ENCODE measurements at places on chromosomes 1 and 21.

DNA sequence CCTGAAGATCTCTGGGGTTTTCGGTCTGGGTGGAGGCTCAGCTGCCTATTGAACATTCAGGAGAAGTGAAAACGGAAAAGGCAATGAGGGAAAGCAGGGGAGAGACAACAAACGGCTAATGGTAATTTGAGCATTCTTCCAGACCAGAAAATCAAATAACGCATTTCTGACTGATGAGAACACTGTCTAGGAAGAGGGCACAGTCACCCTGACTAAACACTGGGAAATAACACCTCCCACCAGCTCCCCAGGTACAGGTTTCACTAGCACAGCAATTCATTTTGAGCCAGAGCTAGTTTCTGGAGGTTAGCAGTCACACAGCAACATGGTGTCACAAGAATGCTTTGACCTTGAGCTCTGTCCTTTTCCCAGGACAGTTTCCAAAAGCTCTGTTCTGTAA lies 21.1 kb downstream of the NCF2 start:
- DNase-seq: no peak

- DNase-seq: no peak
Measured at GRCh38 chr1:171998711-171999110, 157.4 kb downstream of the DNM3 start.

DNA sequence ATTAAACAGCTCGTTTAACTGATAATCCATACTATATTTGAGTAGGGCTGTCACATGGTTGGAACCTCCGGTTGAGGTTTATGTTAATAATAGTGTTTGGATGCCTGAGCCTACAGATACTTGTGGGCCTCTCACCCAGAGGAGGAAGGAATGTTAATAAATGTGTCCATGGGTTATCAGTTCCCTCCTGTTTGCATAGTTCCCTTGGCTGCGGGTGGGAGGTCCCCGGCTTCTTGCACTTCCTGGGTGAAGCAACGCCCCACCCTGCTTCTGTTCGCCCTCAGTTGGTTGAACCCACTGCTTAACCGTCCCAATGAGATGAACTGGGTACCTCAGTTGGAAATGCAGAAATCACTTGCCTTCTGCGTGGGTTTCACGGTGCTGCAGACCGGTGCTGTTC lies 23.6 kb upstream of the GBP1 start:
- no peak for DNase-seq

- DNase-seq: no peak
Measured at GRCh38 chr1:221530791-221531190, 211.1 kb downstream of the DUSP10 start.

- no peak for DNase-seq
Measured at GRCh38 chr1:224201853-224202252, 18.8 kb downstream of the DEGS1 start.

DNA sequence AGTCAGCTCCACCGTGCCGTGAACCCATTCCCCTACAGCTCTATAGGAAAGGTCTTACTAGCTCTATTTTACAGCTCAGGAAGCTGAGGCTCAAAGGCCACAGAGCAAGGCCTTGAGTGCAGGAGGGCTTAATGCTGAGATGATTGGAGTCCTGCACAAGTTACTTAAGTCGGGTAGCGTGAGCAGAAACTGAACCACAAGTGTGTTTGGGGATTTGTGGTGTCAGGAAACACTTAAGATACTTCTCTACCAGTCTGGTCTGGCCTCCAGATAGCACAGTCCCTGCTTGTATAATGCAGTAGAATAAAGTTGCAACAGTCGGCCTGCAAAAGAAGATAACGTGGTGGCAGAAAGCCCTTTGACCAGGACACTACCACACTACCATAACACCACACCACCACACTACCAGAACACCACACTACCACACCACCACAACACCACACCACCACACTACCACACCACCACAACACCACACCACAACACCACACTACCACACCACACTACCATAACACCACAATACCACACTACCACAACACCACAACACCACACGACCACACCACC lies 118.1 kb downstream of the SPSB1 start:
- no peak for DNase-seq

DNA sequence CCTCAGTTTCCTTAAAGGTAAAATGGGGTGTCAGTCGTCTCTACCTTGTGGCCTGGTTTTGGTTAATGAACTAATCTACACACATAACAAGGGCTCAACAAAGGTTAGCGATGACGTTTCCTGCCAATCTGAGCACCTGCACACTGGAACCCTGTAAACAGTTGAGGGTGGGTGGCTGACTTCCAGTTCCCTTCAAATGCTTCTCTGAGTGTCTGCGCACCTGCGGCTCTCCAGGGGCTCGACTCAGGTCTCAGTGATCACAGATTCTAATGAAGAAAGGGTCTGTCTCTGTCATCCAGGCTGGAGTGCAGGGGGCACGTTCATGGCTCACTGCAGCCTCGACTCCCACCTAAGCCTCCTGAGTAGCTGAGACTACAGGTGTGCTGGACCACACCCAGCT lies 3.3 kb upstream of the AGPAT3 start:
- no peak for DNase-seq

DNA sequence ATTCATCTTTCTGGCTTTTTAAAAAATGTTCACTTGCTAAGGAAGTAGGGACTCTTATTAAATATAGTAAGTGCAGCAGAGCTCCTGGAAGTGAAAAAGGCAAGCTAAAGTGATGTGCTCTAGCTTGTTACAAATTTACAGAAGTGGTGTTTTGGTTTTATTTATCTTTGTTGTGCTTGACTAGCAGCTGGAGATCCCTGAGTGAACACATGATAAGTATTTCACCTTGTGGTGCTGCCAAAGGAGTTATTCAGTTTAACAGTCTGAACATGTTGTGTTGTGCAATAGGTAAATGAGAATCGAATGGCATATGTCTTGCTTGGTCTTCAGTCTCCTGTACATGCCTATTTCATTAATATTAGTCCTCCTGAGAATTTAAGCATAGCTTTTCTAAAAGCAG lies 315.7 kb downstream of the TPR start:
- no peak for DNase-seq

DNA sequence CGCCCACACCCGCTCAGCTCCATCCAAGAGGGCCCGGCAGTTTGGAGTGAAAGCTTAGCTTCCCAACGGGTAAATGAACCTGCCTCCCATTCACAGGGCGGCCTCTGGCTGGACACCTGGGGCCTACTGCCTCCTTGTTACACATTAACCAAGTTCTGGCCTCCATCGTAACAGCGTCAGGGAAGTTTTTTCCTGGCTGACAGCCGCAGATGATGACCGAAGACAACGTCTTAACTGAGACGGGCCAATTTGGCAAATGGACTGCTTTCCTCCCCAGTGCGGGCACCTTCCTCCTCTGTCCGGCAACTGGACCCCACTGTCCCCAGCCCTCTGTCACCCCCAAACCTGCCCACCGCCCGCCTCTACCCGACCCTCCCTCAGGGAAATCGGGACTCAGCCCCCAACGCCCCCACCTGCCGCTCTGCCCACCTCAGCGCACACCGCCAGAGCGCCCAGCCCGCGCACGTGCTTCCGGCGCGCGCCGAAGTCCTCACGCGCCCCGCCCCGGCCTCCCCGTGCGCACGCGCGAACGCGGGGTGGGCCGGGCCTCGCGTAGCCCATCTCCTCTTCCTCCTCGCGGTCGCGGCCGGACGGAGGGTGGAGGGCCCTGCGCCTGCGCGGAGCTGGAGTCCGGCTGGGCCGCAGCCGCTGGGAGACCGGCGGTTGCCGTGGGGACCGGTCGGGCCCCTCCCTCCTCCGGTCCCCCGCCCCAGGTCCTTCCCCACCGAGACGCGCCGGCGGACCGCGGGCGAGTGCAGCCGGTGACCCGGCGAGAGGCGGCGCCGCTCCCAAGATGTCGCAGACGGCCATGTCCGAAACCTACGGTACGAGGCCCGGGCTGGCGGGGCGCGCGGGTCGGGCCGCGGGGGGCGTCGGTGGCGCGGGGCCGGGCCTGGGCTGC lies at the start of gene RAB4A:
Gene RAB4A (plus strand): TSS at position 565 of the 901 bp plus-strand sequence. CDS start 229 bp downstream, at position 794.
- DNase-seq: peak; percentile 73

DNA sequence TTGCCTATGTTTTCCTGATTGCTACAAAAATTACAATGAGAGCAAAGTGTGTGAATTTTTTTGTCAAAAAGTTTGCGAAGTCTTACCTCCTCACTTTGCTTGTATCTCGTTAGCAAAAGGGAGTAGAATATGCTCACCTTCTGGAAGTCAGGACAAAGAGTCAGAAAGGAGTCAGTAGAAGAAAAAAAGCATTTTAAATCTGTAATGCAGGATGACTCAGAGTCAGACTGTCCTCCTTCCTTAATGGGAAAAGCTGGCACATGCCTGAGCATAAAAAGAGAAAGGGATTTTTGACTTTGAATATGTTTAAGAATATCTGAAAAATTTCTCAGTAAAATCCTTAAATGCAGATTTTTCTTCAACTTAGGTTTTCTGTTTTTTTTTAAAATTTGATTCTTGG lies 14.2 kb upstream of the VN1R5 start:
- DNase-seq: no peak

DNA sequence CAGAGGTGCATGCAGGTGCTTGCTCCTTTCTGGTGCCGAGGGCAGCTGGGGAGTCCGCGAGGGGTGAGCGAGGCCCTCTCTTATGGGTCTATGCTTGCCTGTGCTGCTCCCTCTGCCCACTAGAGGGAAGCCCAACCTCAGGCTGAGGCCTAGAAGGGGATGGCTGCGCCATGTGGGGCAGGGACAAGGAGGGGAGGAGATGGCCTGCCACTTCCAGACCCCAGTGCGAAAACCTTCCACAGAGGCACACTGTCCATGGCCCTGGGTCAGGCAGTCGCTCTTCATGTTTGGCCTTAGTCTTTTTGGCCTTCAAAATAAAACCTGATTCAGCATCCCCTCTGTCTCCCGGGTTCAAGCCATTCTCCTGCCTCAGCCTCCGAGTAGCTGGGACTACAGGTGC lies 14.0 kb downstream of the RHBG start:
- peak; percentile 70 for DNase-seq

GRCh38 chr1:205561501-205562203 lies 57.2 kb downstream of the CDK18 start:
- no peak for DNase-seq

DNA sequence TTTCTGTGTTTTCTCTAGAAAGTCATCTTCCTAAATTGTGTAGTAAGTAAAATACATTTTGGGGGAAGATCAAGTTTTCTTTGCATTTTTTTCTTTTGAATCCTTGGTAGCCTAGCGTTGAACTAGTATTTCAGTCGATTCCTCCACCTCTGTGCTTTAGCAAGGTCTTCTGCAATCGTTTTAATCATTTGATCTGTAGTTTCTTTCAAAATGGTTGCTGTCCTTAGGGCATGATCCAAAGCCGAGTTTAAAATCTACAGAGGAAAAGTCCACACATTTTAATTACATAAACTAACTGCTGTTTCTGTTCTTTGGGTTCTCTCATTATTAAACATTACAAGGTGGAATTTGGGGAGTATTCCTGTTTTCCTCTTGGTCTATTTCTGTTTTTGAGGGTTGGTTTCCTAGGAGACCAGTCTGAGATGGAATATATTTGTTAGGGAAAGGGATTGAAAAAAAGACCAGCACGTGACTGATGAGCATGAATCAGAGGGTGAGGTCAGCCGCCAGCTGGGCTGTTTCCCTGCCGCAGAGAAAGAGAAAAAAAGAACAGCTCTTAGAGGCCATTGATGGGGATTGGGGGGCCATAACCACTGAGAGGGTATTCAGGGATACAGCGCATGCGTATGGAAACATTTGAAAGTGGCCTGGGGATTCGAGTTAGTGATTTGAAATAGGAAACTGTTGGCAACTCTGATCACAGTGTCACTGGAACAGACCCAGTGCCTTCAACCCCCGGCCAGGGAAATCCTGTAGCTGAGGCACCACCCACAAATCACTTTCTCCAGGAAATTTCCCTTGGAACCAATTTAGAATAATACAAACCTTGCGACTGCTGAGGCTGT lies 40.6 kb downstream of the AKNAD1 start:
- DNase-seq: peak; percentile 63

- no peak for DNase-seq
Measured at GRCh38 chr1:145849356-145850160, 4.1 kb downstream of the NUDT17 start.

DNA sequence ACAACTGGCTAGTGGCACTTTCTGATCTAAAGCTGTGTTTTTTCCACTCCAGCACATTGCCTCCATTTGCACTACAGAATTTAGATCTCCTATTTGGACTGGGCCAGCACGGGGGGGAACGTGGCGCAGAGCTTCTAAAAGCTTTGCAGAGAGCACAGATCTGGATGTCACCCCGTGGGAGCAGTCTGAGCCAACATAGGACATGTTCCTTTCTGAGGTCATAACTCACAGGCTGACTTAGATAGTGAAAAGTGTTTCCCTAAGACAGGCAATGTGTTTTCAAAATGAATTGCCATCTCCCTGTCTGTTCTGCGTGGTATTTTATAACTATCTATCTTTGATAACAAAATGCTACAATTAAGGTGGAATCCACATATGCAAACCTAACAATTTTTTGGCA lies 3.7 kb upstream of the C8A start:
- DNase-seq: no peak

DNA sequence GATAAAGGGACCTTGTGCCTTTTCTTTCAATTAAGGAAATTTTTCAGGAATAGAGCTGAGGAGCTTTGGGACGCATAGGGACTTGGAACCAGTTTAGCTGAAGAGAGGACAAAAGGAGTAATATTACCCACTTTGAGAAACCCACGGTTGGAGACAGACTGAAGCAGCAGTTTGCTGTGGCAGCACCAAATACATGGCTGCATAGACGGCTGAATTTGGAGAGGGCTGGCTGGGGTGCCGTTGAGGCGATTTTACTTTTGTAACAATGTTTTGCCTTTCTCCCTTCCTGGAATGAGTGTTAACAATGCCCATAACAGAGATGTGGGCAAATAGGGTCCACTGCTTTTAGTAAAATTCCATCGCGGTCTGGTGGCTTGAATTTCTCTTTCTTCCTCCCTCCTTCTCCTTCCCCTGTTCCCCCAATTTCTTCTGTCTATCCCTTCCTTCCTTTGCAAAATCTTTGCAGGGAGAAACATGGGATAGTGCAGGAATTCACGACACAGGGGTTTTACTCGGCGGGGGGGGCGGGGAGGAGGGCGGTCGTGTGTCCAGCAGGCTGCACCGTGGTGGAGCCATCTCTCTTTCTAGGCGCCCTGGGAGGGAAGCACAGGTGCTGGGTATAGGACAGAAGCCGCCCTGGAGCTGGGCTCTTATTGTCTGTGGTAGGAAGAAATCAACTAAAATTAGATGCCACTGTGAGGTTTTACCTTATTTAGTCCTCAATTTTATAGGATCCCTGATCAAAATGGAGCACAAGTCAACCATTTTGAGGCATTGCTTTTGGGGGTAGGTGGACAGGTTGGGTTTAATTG lies 6.8 kb downstream of the LHX4 start:
- no peak for DNase-seq
